DMS153 (cell line): ENCODE measurements at places on chromosomes 3 and 15.

DNA sequence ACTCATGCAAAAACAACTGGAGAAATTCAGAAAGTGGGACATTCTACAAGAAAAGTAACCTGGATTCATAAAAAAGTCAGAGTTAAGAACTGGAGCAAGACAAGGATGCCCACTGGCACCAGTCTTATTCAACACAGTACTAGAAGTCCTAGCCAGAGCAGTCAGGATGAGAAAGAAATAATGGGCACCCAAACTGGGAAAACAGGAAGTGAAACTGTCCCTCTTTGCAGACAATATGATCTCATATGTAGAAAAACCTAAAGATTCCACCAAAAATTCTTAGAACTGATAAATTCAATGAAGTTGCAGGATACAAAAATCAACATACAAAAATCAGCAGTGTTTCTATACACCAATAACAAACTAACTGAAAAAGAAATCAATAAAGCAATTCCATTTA lies 37.4 kb downstream of the TXNRD3 start:
- DNase-seq = no peak

- no peak for DNase-seq
These were observed 94.9 kb upstream of the ATP2B2 start for GRCh38 chr3:10600296-10600714.

DNA sequence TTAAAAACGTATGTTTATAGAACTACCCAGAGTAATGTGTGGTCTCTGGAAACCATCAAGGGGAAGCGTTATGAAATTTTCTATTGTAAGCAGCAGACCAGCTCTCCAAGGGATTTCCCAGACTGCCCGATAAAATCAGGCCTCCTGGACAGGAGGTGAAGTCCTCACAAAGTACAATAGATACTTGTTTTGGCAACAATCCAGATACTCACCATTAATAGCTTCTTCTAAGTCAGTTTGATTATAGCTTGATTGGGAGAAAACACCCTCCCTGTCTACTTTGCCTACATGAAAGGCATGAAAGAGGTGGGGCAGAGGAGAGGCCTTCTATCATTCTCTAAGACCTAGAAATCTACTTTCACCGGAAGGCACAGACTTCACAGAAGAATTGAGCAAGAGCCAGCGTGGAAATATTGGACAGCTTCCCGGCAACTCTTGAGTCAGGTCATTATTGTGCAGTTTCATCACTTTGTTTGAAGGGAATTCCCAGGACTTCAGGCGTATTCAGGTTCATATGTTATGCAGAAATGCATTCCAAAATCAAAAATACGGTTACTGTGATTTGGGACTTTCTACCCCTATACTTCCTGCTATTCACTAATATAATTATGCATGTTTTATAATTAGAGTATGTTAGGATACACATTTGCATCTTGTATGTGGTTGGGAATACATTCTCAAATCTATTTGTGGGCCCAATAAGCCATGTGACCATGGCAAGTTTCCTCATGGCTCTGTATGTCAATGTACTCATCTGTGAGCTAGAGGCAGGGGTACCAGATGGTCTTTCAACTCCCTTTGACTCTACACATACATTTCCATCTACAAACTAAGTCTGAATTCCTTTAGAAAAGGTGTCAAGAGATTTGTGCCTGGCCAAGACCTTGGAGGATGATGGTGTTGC lies 103.5 kb downstream of the CD47 start:
- DNase-seq = peak; percentile 5

DNA sequence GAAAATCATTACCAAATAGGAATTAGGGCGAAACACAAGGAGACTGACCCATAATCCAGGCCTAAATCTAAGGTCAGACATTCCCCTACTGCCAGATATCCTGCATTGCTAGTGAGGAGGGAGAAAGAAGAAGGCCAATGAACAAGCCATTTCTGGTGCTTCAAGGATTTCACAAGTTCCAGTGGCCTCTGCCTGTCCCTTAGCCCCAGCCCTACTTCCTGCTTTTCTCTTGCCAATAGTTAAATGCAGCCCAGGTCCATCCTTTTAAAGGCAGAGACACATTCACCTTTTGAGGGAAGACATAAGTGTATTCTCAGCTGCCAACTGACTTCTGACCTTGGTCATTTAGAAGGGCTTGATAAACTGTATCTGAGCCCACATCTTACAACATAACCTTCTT lies 135.8 kb downstream of the ZNF621 start:
- no peak for DNase-seq

DNA sequence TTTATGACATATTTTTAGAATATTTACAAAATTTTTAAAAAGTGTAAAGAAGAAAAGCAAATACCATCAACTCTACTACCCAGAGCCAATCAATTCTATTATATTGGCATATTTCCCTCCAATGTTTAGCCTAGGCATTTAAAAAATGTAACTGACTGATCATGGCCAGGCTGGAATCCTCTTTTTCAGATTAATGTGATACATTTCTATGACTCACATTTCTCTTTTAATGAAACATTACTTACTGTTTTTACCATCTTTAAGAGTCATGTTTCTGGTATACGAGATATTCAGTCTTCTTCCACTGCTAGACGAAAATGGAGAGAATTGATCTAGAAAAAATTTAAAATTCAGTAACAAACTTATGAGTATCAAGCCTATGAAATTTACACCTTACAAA lies 53.4 kb upstream of the DCUN1D1 start:
- no peak for DNase-seq

DNA sequence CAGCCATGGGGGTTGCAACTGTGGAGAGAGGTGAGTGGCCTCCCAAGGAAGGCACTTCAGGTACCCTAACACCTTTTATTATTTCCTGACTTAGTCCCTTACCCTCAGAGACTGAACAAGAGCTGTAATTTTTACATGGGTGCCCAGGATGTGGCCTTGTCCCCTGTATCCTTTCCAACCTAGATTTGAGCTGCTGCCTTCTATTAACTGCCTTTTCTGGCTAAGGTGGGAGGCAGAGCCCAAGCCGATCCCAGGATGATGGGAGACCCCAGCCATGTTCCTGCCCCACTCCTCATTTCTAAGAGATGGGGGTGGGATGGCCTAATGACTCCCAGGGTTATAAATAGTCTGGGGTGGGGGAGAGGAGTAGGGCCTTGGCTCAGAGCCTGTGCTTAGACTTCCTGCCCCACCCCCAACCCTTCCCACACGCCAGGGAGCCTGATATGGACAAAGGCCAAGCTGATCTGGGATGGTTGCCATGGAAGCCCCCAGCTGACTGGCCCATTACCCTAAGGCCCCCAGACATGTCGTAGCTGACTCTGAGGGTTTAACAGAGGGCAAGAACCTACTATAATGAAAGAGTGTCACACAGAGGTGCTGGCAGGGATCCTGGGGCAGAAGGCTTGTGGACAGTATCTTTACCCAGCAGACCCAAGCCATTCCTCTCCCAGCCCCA lies 1.9 kb downstream of the KLHDC8B start:
- DNase-seq = peak; percentile 66

- DNase-seq = no peak
These were observed 201.2 kb downstream of the RPLP1 start for GRCh38 chr15:69653846-69654245.

- no peak for DNase-seq
These were observed 10.1 kb downstream of the CRTC3 start for GRCh38 chr15:90539789-90540188.

DNA sequence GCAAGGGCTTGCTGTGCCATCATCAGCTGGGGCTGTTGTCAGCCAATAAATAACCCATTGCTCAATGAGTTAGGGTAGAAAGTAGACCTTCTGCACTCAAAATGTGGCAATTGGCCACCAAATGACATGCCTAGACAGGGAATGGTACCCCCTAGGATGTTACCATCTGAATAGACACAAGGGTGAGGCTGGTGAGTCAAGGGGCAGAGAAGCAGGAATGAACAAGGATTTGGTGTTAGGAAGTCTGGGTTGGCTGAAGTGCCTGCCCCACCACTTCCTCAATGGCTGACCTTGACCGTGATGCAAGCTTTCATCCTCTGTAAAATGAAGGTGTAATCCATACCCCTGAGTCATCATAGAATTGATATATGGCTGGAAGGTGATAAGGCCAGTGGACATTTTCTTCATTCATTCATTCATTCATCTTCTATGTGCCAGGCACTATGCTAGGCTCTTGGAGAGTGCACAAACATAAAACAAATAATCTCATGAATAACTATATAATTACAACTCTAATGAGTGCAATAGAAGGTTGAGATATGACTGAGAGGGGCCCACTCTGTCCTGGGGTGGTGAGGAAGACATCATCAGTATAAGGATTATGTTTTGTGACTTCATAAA lies 4.4 kb upstream of the CA12 start:
- DNase-seq = no peak

DNA sequence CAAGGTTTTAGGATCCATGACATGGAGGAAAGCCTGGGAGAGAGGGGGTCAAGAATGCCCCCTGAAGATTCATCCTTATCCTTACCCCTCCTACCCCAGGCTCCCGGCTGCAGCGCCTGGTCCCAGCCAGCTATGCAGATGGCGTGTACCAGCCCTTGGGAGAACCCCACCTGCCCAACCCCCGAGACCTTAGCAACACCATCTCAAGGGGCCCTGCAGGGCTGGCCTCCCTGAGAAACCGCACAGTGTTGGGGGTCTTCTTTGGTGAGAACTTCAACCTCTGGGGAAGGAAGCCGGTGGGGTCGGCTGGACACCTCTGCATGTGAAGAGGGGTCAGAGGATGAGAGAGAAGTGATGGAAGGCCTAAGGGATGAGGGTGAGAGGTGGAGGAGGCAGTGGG lies 4.3 kb downstream of the DUOX1 start:
- DNase-seq = no peak

DNA sequence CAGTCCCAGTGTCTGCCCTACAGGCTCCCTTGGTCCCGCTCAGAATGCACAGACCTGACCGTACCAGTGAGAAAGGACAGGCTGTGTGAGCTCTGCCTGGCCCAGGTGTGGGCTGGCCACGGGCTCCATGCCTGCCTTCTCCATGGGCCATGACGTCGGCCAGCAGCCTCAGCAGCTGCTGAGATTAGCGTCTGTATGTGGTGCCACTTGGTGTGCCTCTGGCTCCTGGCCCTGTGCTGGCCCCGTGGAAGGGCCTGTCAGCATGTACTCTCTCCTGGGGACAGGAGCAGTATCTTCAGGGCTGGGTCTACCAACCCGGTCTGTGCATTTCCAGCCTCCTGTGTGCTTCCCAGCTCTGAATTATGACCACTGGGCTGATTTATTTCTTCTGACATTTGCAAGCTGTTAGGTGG lies 25.7 kb downstream of the KLF13 start:
- DNase-seq = no peak

DNA sequence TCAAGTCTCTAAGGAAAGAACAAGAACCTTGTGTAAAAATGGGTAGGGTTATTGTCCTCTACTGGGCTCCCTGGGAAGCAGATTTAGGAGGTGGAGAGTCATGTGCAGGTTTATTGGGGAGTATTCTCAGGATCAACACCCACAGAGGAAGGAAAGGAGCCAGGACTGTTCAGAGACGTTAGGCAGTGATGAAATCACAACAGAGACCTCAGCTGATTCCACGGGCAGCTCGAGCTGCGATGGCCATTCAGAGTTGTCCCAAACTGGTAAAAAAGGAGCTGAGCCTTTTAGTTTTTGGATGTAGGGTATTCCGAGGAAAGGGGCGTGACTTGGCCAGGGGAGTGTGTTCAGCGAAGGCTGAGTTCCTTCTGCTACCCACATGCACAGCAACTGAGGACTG lies 85.0 kb downstream of the RORA start:
- DNase-seq = no peak
